Midbrain (tissue), 1 donor: ENCODE measurements at places on chromosomes 5 and 9.
A peak's percentile ranks its signal among the peaks of the same experiment; 100 is the strongest.

GRCh38 chr9:88773627-88774244 lies 217.5 kb upstream of the S1PR3 start:
- DNase-seq, result no peak

DNA sequence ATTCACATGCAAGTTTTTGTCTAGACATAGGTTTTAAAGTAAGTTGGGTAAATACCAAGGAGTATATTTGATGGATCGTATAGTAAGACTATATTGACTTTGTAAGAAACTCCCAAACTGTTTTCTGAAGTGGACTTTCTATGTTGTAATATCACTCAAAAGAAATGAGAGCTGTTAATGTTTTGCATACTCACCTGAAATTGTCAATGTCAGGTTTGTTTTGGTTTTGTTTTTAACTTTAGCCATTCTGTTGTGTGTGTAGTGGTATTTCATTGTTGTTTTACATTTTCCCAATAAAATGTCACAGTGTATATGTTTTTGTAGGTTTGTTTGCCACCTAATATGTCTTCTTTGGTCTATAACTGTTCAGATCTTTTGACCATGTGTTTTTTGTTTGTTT lies 375.7 kb upstream of the CDH9 start:
- no peak for DNase-seq

DNA sequence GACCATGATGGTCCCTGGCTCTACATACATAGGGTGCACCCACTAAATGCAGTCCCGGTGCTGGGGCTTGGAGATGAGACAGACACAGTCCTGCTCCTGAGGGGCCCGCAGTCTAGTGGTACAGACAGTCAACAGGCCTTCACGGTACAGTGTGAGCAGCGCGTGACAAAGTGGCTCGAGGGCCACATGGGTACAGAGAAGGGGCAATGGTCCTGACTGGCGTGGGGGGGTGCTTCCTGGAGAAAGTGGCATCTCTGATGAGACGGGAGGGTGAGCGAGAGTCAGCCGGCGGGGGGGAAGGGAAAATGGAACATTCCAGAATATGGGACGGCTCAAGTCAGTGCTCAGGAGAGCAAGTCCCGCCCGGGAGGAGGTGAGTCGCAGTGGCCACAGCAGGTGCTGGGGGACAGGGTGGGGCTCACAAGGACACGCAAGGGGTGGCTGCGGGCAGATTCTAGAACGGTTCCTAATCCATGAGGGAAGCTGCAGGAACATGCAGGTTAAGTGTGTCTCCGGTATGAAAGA lies 38.0 kb downstream of the WHRN start:
- no peak for DNase-seq

DNA sequence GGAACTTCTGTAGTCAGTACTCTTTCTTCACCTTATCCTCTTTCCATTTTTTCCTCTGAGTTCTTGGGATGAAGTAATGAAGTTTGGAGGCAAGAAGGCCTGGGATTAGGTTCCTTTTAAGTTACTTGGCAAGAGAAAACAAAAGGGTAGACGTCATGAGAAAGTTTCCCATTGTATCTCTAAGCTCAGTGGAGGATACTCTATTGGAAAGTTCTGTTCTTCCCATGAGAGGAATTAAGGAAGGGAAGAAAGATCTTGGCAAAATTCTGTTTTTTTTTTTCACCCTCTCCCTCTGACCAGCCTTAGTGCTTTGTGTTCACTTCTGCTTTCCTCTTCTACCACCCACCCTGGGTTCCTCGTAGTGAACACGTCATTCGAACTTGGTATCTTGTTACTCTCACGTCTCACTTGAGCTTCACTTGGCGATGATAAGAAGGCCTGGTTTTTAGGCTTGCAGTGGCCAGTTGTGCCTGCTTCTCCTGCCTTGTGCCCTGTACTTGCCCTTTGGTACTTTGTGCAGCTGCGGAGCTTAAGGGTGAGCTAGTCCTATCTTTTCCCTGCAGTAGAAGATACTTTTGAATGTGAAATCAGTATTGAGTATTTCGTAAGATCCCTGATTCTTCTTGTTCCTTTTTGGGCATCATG lies 67.0 kb downstream of the ARHGAP26 start:
- DNase-seq, result no peak

DNA sequence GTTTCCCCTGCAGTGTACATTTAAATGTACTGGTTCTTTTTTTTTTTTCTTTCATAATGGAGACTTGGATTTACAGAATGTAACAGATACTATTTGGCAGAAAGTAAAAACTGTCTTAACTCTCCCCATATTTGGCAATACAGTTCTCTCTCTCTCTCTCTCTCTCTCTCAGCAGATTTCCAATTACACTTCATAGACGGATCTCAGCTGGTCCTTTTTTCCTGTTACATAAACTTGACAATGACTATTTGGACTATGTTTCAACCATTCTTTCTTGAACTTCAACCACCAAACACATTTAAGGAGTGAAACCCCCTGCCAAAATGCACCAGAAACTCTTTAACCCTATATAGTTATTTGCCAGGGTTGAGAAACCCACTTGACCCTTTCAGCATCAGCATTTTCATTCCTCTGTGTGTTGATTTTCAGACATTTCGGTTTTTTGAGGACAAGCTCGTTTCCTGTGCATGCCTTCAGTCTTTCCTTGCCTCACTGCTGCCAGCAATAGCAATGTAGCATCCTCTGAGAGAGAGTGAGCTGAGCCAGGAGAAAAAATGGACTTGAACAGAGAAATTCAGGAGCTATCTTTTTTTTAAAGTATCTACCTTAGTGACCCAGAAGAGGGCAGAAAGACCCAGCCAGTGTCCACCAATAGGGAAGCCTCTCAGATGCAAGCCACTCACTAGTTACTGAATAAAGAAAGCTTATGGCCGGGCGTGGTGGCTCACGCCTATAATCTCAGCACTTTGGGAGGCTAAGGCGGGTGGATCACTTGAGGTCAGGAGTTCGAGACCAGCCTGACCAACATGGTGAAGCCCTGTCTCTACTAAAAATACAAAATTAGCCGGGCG lies 26.0 kb upstream of the GNA14 start:
- DNase-seq, result no peak

DNA sequence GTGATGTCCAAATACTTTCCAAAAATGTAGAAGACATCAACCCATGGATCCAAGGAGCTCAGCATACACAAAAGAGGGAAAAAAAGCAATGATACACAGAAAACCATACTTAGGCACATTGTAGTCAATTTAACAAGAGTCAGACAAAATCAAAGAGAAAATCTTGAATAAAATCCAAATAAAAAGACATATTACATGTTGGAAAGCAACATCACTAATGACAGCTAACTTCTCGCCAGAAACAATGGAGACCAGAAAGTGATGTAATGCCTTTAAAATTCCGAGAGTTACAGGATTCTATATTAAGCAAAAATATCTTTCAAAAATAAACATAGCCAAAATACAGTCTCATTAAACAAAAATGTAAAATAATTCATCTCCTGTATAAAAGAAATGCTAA lies 79.8 kb upstream of the SLCO4C1 start:
- no peak for DNase-seq

DNA sequence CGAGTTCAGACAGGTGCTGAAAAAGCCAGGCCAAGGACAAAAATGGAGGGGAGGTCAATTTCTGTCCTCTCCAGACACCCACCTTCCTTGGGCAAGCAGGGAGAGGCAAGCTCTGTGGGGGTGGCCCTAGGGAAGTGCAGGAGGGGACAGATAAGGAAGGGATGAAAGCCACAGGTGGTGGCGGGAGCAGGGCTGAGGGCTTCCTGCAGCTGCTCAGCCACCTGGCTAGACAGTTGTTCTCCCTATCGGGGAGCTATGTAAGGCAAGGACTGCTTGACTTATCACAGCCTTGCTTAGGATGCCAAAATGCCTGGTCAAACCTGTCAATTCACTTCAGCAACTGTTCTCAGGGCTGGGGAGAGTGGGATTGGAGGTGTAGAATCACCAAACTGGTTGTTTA lies 266.1 kb downstream of the ZSWIM6 start:
- DNase-seq, result no peak

DNA sequence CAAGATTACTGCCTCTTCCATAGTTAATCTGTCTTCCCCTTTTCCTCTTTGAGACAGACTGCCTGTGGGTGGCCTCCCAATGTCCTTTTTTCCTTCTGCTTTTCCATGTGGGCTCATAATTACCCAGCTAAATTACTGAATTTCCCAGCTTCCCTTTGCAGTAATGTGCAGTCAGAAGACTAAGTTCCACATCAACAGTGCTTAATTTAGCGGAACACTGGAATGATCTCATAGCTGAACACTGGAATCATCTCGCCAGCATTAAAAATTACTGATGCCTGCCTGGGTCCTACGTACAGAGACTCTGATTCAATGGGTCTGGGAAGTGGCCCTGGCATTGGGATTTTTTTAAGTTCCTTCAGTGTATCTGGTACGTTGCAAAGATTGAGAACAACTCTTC lies 84.3 kb downstream of the DNAH5 start:
- DNase-seq, result no peak

GRCh38 chr5:138491284-138491648 lies 26.0 kb downstream of the EGR1 start:
- no peak for DNase-seq

- DNase-seq, result no peak
Observed at GRCh38 chr5:148912714-148913398, 86.4 kb downstream of the ADRB2 start.

DNA sequence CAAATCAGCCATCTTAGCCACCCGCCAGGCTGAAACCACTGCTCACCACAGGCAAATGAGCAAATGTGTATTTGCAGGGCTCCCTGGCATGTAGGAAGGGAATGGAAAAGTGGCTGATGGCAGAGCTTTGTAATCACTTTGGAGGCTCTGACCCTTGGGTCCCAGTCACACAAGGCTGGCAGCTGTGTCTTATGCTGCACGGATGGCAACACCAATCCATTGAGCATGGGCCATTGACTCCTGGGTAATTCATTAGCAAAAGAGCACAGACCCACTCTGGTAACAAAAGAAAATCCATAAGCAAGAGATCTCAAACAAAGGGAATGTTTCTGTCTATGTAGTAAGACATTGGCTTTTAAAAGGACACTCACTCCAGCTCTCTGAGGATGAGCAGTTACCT lies 57.6 kb downstream of the SPOCK1 start:
- DNase-seq, result no peak

GRCh38 chr5:135444360-135444759 lies 2.8 kb downstream of the DCANP1 start:
- no peak for DNase-seq

DNA sequence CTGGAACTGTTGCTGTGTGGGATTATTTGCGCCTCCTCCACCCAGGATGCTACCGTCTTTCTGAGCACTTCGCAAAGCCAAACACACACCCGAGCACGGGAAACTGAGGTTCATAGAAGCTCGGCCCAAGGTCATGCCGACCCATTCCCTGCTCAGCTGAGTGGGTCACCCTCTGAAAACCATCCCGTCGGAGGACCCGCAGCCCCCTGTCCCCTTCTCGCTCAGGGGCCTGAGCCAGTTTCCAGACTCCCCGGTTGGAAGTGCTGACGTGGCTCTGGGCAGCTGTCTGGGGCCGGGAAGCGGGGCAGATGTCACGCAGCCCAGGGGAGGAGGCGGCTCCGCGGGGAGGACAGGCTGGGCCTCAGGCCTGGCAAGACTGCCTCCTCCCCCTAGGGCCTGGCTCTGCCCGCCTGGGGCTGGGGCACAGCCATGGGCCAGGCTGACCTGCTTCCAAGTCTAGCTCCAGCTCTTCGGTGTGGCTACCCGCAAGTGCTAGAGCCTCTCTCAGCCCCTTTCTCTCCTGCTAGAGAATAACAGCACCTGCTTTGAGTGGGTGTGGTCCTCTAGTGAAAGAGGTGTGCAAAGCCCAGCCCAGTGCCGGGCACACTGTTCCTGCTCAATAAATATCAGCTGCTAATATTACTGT lies 9.9 kb upstream of the CXXC5 start:
- peak; percentile 87 for DNase-seq

DNA sequence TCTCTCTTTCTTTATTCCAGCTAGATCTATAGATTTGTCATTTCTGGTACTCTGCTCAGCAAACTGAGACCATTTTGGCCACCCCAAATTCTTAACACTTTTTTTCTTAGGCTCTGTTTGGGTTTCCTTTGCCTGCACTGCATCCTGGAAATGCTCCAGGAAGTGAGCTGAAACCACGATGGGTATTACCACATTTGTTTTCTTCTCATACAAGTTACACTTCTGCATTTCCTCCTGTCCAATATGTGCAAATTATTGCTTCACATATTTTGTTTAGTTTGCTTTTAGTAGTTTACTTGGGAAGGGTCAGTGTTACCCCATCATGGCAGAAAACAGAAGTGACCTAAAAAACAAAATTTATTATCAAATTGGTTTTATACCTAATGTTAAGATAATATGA lies 498.6 kb upstream of the GRIN3A start:
- no peak for DNase-seq

DNA sequence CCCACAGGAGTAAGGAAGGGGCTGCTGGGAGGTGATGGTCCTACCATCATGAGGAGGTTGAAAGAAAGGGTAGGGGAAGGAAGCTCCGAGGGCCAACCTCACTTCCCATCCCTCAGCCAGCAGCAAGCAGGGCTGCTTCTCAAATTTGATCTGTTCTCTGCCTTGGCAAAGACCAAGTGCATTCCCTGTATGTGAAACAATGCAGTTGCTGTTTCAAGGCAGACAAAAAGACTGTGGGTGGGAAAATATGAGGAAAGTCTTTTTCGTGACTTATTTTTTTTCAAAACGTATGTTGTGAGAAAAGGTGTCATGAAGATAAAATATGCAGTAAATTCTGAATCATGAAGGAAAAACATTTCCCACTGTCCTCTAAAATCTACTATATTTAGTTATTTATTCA lies 165.9 kb downstream of the ARSB start:
- no peak for DNase-seq

DNA sequence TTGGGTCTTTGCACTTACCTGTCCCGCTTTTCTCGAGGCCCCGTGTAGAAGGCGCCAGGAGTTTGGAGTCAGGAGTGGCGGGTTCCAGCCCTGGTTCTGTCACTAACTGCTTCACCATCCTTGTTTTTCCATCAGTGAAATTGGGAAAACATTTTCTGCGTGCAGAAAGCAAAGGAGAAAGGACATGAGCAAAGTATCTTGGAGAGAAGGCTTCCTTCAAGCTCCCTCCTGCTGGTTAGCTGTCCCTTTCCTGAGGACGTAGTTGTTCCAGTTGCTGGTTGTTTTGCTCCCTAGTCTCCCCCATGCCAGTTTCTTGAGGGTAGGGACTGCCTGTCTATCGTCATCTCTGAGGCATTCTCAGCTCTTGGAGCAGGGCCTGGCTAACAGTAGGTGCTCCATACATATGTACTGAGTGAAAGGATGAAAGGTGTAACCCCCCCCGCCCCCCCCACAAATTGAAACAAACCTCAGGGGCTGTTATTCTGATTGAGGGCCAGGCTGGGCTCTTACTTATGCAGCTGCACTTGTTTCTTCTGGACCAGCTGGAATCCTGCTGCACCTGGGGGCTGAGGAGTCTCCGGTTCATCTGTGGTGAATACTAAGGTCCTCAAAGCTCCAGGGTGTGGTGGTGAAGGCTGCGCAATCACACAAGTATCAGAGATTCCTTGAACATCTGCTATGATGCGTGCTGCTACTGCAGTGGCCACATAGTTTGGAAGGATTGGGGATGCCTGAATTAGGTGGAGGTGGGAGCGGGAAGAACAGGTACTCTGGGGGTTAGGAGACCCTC lies 1.0 kb downstream of the SMIM3 start:
- DNase-seq, result no peak

- DNase-seq, result no peak
Observed at GRCh38 chr5:16857635-16858034, 78.5 kb downstream of the MYO10 start.

DNA sequence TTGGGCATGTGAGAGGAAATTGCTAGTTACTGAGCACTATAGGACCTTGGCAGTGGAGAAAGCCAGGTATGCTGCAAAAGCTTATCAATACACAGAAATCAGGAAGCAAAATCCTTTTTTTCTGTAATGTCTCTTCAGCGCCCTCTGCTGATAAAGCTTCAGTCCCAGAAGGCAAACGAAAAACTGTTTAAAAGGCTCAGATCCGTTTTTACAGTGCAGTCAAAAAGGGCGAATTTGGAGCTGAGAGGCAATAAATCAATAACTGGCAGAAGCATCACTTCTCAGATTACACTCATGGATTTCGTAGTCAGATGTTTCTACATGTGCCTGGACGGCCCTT lies 1.1 kb upstream of the MAN2A1 start:
- peak; percentile 79 for DNase-seq
